Vagina (tissue), 2 donors: ENCODE measurements at places on chromosomes 5 and 9.
A peak's percentile ranks its signal among the peaks of the same experiment; 100 is the strongest.

DNA sequence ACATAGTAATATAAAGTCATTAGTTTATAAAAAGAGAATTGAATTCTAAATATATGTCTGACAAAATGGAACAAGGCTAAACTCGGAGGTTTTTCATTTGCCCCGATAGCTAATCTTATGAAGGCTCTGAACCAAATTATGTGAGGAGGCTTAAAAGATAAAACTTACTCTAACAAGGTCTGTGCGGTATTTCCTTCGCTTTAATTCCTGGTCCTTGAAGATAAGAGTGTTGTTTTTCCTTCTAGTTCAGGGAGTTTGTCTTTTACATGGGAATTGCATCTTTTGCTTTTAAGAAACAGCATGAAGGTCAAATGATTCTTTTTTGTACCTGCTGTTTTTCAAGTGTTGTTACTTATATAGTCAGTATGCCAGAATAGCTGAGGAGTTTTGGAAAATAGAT is 68.2 kb downstream of the UBE2QL1 start:
- DNase-seq = no peak
- H3K36me3 ChIP-seq = no peaks in the 10 kb centered on the region
- no peak overlapping the region for H3K4me3 ChIP-seq
- no peaks in the 10 kb centered on the region for H3K27me3 ChIP-seq
- H3K27ac ChIP-seq = no peak overlapping the region

GRCh38 chr9:98794802-98795201 is 1.6 kb downstream of the ANKS6 start:
- peaks cover 1% of the 10 kb centered on the region for H3K36me3 ChIP-seq
- no peak overlapping the region for H3K27ac ChIP-seq
- no peak for DNase-seq
- H3K4me3 ChIP-seq = no peak overlapping the region

DNA sequence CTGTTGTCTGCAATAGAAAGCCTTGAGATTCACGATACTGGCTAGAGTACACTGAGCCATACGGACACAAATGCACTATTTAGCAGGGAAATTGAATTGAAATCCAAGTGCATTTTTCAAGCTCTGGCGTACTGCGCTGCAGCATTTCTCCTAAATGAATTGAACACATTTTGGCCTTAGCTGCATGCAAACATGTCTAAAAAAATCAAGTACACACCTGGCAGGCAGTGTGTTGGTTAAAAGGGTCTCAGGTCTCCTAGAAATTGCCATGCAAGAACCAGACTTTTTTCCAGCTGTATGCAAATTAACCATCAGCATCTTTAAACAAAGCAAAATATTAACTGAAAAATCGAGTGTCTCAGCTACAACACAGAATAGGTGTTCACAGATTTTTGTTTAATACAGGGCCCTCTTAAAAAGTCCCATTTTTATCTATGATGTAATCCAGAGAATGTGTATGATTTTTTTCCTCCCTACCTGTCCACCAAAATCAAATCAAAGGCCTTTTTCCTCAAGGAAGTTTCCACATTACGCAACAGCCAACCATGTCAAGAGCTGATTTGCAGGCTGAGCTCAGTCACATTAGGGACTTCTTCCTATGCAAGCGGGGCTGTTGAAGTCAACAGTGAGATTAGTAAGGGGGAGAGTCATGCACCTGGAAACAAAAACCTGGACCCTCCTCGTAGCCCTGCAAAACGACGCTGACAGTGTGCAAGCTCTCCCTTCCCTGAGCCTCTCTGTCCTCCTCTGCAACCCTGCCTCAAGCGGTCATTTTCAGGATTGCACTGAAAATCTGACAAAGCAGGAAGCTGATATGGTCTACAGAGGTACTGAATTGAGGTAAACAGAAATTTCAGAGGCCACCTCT is 14.1 kb upstream of the SFXN1 start:
- no peaks in the 10 kb centered on the region for H3K36me3 ChIP-seq
- no peak for DNase-seq
- H3K4me1 ChIP-seq = peaks cover 23% of the 10 kb centered on the region
- no peak overlapping the region for H3K4me3 ChIP-seq
- H3K27me3 ChIP-seq = no peaks in the 10 kb centered on the region
- H3K27ac ChIP-seq = no peak overlapping the region

DNA sequence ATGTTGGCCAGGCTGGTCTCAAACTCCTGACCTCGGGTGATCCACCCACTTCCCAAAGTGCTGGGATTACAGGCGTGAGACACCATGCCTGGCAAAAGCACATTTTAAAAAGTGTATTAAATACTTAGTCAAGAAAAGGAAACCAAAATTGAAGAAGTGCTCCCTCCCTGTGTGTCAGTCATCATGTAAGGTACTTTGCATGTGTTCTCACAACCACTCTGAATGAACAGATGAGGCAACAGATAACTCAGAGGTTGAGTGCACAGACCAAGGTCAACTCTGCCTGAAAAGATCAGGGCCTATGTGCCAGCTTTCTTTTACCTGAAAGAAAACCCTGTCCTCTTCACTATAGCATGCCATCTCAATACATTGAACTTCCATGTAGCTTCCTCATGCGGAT is 289.7 kb downstream of the MRPS30 start:
- no peaks in the 10 kb centered on the region for H3K36me3 ChIP-seq
- no peak overlapping the region for H3K27ac ChIP-seq
- no peak for DNase-seq
- H3K4me1 ChIP-seq = no peaks in the 10 kb centered on the region

GRCh38 chr9:13033959-13034693 is 245.4 kb downstream of the MPDZ start:
- H3K27ac ChIP-seq = peak overlapping the region; percentile 17
- H3K36me3 ChIP-seq = no peaks in the 10 kb centered on the region
- no peak overlapping the region for H3K4me3 ChIP-seq
- DNase-seq = no peak

DNA sequence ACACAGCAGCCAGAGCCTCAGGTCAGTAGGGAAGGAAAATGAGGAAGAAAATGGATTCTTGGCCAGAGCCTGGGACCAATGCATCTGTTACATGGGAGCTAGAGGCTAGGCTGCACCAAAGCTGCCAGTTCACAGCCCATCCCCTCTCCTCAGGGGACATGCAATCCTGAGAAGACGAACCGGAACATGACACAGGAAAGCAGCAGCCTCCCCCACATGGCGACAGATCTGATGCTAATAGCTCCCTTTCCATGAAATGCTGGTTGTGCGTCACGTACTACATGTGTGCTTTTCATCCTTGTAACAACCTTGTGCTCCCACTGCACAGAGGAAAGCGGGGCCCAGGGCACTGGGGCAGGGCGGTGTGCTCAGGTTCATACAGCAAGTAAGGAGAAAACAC is 67.5 kb downstream of the PRRT1B start:
- no peak overlapping the region for H3K4me3 ChIP-seq
- H3K36me3 ChIP-seq = no peaks in the 10 kb centered on the region
- peaks cover 38% of the 10 kb centered on the region for H3K4me1 ChIP-seq
- DNase-seq = no peak
- H3K27ac ChIP-seq = no peak overlapping the region

GRCh38 chr9:133260334-133261102 is 14.5 kb downstream of the ABO start:
- DNase-seq = no peak
- no peaks in the 10 kb centered on the region for H3K4me1 ChIP-seq
- H3K27ac ChIP-seq = no peak overlapping the region
- no peaks in the 10 kb centered on the region for H3K27me3 ChIP-seq
- H3K36me3 ChIP-seq = no peaks in the 10 kb centered on the region

DNA sequence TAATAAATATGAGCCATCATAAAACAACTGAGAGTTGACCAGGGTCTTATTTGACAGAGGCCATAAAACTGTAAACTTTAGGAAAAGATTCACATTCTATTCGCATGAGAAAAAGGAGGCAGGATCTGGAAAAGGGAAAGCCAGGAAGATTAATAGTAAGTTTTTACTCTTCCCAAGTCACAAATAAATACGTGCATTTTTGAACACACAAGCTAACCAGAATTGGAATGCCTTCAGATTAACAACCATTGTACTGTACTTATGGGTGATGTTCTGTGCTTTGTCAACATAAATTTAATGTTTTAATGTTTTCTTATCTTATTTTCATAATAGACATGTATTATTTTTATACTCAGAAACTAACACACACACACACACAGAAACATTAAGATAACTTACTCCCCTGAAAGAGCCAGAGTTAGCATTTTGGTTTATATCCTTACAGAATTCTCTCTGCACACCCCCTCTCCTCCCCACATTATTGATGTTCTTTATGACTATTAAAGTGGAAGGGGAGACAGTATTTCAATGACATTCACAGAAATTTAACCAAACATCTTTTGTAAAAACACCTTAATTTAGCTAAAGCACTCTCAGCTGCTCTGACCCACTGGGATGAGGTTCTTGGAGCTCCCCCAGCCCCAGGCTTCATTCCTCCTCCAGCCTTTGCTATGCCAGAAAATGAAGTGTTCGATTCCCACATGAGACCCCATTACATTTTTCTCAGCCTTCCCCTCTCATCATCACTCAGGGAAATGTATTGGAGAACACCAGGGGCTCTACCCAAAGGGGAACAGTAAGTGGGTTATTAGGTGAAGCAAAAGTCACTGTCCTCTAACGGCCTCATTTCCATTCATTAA is 155.5 kb downstream of the ESM1 start:
- DNase-seq = no peak
- H3K4me3 ChIP-seq = no peak overlapping the region
- no peaks in the 10 kb centered on the region for H3K36me3 ChIP-seq
- no peaks in the 10 kb centered on the region for H3K4me1 ChIP-seq
- H3K27me3 ChIP-seq = no peaks in the 10 kb centered on the region
